GM12878 (cell line): ENCODE measurements at places on chromosomes 1 and 21.

- no peak for DNase-seq
- no peaks in the 10 kb centered on the region for H3K27me3 ChIP-seq
- no peaks in the 10 kb centered on the region for H3K36me3 ChIP-seq
- no peaks in the 10 kb centered on the region for H3K4me1 ChIP-seq
- no peak overlapping the region for H3K4me3 ChIP-seq
- H3K27ac ChIP-seq = no peak overlapping the region
These were observed 46.7 kb downstream of the WARS2 start for GRCh38 chr1:119093721-119094120.

GRCh38 chr1:230030122-230030821, 36.8 kb upstream of the GALNT2 start:
- no peaks in the 10 kb centered on the region for H3K36me3 ChIP-seq
- H3K27ac ChIP-seq = no peak overlapping the region
- H3K4me1 ChIP-seq = no peaks in the 10 kb centered on the region

- no peak overlapping the region for H3K4me3 ChIP-seq
- no peaks in the 10 kb centered on the region for H3K27me3 ChIP-seq
- DNase-seq = no peak
These were observed 275.8 kb downstream of the TGFB2 start for GRCh38 chr1:218620956-218621355.

- no peak overlapping the region for H3K4me3 ChIP-seq
- DNase-seq = no peak
- no peaks in the 10 kb centered on the region for H3K4me1 ChIP-seq
- H3K36me3 ChIP-seq = no peaks in the 10 kb centered on the region
- no peak overlapping the region for H3K27ac ChIP-seq
- H3K27me3 ChIP-seq = no peaks in the 10 kb centered on the region
These were observed 71.8 kb upstream of the DNAJC6 start for GRCh38 chr1:65237503-65237902.

DNA sequence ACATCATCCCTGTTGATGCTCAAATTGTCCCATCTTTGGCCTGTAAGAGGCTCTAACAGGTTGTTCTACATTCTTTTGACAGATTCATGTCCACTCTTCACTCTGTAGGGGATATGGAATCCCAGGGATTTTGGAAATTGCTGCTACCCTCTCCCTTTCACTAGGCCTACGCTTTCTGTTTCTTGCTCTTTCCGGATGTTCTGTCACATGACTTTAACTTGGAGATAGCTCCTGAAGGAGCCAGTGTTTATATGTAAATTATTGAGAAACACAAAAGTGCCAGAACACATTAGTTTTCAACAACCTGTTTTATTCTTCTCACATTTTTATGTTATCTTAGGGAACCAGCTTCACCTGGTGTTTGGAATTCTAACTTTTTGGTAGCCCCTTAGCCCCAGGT, 287.1 kb upstream of the ST6GALNAC5 start:
- H3K36me3 ChIP-seq = no peaks in the 10 kb centered on the region
- no peaks in the 10 kb centered on the region for H3K4me1 ChIP-seq
- no peak overlapping the region for H3K4me3 ChIP-seq
- H3K27ac ChIP-seq = no peak overlapping the region
- no peaks in the 10 kb centered on the region for H3K27me3 ChIP-seq

- H3K4me3 ChIP-seq = no peak overlapping the region
- no peaks in the 10 kb centered on the region for H3K36me3 ChIP-seq
- DNase-seq = no peak
- H3K27ac ChIP-seq = no peak overlapping the region
These were observed 34.9 kb upstream of the VASH2 start for GRCh38 chr1:212915245-212916091.

GRCh38 chr1:106217765-106218164, 838.7 kb upstream of the PRMT6 start:
- no peaks in the 10 kb centered on the region for H3K36me3 ChIP-seq
- H3K27ac ChIP-seq = no peak overlapping the region
- no peak overlapping the region for H3K4me3 ChIP-seq
- no peaks in the 10 kb centered on the region for H3K4me1 ChIP-seq
